ENCODE measurements at places on chromosomes 2 and 18.

DNA sequence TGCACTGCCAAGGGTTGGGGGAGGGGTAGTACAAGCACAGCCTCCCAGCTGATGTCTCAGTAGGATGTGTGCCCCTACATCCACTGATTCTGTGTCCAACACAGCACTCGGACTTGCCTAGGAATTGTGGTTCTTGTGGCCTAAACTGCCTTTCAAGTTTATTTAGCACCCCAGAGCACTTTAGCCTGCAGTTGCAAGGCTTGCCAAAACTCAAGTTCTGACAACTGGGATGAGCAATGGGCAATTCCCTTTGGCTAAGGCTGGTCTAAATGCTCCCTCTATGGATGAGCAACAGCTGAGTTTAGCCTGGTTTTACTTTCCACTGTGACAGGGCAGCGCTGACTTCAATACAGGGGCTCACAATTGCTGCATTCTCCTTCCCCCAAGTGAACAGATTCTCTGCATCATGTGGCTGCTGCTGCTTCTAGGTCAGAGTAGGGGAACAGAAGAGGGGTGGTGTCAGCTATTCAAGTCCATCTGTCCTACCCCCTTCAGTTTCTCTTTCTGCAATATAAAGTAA is 471.5 kb downstream of the PIK3C3 start:
- DNase-seq, result no peak

- no peak for DNase-seq
Measured at GRCh38 chr18:52093171-52093570, 246.8 kb upstream of the DCC start.

GRCh38 chr2:234730066-234730640 is 221.7 kb upstream of the SH3BP4 start:
- DNase-seq, result no peak

GRCh38 chr2:96207774-96208142 is 869 bp downstream of the STARD7 start:
- DNase-seq, result no peak

GRCh38 chr2:173124441-173124840 is 48.8 kb downstream of the MAP3K20 start:
- peak; percentile 36 for DNase-seq

DNA sequence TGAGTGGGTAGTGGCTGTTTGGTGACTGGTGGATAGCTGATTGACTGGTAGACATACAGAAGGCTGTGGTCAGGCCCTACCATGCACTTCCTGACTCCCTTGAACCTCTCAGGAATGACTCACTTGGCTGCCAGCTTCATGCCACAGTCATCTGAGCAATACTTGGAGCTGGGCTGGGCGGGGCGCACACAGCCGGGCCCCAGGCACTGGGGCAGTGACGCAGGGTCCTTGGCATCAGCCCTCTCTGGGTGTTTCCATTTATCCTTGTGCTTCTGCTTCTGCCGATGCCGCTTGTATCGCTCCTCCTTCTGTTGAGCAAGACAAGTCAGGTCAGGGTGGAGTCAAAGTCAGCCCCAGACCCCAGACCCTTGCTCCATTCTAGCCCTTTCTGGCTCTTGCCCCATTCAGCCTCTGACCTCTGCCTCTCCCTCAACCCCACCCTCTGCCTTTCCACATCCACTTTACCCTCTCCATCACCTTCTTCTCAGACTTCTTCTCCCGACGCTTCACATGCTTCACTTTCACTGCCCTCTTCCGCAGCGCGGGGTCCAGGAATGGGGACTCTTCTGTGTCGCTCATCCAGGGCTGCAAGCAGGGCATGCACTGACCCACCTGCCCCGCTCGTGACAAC is 3.0 kb upstream of the MBD1 start:
- no peak for DNase-seq

- peak; percentile 86 for DNase-seq
Measured at GRCh38 chr2:220090050-220090449, 462.6 kb downstream of the SLC4A3 start.

GRCh38 chr2:70668911-70669310 is 99.1 kb downstream of the ADD2 start:
- no peak for DNase-seq

DNA sequence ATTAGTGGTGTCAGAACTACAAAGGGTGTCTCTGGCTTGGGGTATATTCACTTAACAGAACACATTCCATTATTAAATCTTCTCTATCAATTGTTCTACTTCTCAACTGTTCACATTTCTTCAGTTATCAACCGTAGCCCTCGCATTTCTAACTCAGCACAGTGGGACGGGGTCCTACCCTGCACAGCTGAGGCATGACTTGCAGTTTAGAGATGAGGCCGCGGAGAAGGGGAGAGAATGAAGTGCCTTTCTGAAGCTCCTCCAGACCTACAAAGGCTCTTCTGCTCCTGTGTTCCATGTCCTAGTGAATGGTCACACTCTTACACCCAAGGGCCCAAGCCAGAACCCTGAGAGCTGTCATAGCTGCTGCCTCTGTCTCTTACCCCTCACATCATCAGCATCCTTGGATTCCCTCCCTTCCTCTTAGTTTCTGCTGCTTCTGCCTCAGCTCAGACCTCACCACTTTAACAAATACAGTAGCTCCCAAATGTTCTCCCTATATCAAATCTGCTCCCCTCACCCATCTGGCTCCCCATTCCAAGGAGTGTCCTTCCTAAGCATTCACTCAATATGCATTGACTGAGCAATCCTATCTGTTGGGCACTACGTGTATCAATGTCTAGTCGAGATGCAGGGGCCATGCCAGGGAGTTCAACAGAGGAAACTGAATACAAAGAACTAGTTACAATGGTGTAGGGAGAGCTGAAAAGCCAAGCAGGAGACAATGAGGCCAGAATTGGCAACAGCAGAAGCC is 34.3 kb upstream of the MRPL19 start:
- no peak for DNase-seq

- DNase-seq, result no peak
Measured at GRCh38 chr2:138023976-138024375, 59.7 kb downstream of the HNMT start.

- no peak for DNase-seq
Measured at GRCh38 chr18:55840601-55841170, 252.7 kb upstream of the TCF4 start.

- DNase-seq, result no peak
Measured at GRCh38 chr2:180255981-180256380, 248.9 kb upstream of the CWC22 start.

DNA sequence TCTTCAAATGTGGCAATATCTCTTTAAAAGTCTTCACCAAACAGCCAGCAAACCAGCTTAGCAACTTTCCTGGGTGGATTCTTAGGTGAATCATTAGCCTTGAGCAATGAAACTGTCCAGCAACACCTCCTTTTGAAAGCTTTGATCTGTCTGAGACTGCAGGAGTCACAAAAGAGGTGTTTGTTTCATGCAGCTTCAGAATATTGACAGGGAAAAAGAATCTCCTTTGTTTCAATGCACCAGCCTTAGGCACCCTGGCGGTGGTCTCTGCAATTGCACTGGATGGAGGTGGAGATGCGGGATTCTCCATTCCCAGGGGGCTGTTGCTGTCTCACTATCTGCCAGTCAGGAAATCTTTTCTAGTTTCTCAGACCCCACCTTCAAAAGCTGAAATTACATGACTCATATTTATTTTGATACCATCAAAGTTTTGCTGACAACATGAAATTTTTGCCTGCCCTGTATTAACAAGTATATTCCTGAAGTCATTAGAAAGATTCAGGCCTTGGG is 76.0 kb upstream of the DSG1 start:
- DNase-seq, result no peak

- peak; percentile 92 for DNase-seq
Measured at GRCh38 chr2:200677721-200678532, 92.1 kb downstream of the AOX1 start.

GRCh38 chr2:234544659-234545611 is 48.1 kb upstream of the ARL4C start:
- DNase-seq, result peak; percentile 31

- no peak for DNase-seq
Measured at GRCh38 chr2:6780765-6781274, 84.9 kb downstream of the CMPK2 start.

DNA sequence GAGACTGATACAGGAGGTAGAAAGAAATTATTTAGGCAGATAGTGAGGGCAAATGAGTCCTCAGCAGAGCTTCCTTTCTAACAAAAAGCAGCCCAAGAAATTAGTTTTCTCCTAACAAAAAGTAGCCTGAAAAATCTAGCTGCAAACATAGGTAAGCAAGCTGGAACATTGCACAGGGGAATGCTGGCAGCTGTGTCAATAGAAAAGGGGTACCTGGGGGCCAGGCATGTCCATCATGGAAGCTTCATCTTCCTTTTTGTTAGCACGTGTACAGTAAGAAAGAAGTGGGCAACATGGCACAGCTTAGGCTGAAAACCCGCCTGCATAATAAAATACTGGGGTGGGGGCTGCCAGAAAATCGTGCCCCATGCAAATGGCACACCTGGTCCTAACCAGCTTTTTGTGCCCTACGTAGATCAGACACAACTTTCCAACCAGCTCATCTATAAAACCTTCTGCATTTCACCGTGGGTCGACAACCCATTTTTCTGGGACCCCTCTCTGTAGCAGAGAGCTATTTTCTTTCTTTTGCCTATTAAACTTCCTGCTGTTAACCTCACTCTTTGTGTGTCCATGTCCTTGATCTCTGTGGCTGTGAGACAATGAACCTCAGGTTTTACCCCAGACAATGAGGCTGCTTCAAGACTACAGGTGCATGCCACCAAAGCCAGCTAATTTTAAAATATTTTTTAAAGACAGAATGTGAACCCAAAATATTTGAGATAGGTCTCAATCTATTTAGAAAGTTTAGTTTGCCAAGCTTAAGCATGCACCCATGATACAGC is 6.6 kb upstream of the MTHFD2 start:
- DNase-seq, result no peak

DNA sequence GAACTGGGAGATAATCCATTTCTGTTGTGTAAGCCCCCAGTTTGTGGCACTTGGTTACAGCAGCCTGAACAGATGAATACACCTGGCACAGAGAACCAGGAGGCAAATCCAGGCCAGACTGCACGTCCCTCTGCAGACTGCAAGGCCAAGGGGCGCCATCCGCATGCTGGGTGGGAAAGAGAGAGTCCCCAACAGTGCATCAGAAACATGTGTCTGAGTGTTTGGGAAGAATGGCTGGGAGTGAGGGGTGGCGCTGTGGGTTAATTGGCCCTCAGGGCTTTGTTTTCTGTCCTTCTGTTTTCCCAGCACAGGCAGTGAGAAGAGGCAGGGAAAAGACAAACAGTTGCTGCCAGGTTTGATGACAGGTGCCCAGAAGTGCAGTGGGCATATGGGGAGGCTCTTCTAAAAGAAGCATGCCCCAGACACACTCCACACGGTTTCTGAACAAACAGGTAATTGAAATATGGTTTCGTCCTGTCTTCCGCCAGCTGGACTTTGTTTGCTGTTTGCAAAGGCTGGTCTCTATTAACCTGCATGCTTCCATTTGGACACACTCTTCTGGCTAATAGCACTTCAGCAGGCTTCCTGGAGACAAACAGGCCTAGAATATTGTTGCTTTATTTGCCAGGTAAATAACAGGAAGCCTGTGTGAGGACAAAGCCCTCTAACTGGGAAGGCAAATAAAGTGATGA is 43.4 kb upstream of the SEC11C start:
- DNase-seq, result no peak

DNA sequence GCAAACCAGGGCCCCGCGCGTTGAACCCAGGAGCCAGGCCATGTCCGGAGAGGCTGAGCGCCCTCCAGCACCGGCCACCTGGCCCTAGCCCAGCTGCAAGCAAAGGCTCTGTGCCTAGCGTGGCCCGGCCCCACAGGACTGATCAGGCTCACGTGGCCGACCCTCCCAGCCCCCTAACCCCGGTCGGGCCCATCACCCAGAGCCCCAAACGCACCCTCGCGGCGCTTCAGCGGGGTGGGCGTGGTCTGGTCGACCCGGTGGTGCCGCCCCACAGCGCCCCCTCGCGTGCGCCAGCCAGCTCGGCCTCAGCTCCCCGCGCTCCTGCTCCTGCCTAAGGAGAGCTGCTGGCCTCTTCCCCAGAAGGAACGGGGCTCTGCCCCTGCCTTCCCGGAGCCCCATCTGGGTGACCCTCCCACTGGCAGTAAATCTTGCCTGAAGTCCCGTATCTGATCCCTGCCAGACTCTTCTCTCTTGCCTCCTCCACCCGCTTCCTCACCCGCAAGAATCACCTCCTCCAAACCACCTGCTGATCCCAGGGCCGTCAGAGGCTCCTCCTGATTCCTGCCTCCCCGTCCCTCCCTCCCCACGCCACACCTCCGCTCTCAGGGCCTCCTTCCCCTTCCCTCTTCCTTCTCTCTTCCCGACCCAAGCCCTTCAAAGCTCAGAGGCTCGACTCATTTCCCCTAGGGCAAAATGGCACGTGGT is 12.3 kb upstream of the TEX51 start:
- DNase-seq, result no peak

GRCh38 chr18:23386317-23386716 is 66.8 kb upstream of the RIOK3 start:
- no peak for DNase-seq

- DNase-seq, result no peak
Measured at GRCh38 chr2:181745796-181746540, 65.7 kb upstream of the NEUROD1 start.
